ENCODE measurements at places on chromosomes 7 and 10. TPM values are rescaled to one million over a fixed set of nuclear protein-coding genes. Genes with fewer than 3 reads are reported as not detected.

The AP3M1 gene
- total RNA-seq = 49.1 TPM

The NEUROD6 gene
- total RNA-seq = not detected

The SLIT1 gene
- total RNA-seq = 0.70 TPM

The DYNC1I1 gene
- total RNA-seq = not detected

The GTF2IRD1 gene
- total RNA-seq = not detected

The VTI1A gene
- total RNA-seq = 40.2 TPM

The DGKB gene
- not detected for total RNA-seq

The PNLIPRP2 gene
- total RNA-seq = not detected

The PDE6C gene
- not detected for total RNA-seq

The EIF5AL1 gene
- 0.53 TPM for total RNA-seq

Data from activated CD8-positive, alpha-beta T cell treated with anti-CD3 and anti-CD28 coated beads, Interleukin-2, amount 10 ng/mL, durations not matched to agents 7 days and 5 days (primary cell).